Stimulated activated CD8-positive, alpha-beta memory T cell treated with anti-CD3 and anti-CD28 coated beads, Interleukin-4, amount 100 ng/mL, for 1 hour (primary cell): ENCODE measurements at places on chromosomes 5 and 9.

DNA sequence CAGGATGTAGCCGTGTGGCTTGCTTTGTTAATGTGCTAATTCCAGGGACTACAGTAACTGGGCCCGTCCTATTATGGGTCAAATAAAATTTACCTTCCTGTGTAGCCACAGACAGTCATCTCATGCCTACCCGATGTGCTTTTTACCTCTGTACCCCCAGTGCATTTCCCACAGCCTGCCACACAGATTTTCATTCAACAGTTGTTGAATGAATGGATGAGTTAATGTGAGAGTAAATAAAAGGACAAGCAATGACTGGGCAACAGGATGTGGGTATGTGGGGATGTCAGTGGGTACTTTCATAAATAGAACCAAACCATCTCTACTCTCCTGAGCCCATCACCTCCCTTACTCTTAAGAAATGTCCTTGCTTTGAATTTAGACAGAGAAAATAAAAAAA, 441.2 kb upstream of the ZNF462 start:
- DNase-seq, result no peak

GRCh38 chr9:129624947-129625346, 1.0 kb upstream of the NTMT1 start:
- DNase-seq, result no peak

DNA sequence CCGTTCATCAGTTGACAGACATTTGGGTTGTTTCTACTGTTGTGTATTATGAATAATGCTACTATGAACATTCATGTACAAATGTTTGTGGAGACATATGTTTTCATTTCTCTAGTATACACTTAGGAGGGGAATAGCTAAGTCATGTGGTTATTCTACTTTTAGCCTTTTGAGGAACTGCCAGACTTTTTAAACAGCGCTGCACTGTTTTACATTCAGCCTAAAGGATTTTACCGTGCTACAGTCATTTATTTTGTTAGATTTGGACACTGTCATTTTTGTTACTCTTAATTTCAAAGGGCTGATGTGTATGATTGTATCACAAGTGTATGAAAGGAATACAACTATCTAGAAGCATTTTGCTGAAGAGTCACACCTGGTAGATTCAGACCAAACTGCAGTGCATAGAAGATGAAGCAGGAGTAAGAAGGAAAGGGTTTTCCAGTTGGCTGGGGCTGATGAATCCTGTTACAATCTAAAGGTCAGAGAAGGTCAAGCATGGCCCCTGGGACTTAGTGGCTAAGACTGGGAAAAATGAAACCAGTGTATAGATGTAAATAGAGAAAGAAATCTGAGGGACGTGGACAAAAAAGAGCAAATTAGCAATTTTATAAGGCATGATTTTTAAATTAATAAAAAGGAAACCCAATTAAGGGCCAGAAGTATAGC, 509.7 kb downstream of the PSAT1 start:
- no peak for DNase-seq

DNA sequence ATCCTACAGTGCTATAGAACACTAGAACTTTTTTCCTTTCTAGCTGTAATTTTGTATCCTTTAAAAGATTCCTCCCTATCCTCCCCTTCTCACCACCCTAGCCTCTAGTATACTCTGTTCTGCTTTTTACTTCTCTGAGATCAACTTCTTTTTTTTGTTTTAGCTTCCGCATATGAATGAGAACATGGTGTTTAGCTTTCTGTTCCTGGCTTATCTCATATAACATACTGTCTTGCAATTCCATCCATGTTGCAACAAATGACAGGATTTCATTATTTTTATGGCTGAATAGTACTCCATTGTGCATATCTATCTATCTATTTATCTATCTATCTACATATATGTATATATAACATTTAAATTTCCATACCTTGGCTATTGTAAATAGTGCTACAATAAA, 126.0 kb upstream of the MAN2A1 start:
- DNase-seq, result no peak

DNA sequence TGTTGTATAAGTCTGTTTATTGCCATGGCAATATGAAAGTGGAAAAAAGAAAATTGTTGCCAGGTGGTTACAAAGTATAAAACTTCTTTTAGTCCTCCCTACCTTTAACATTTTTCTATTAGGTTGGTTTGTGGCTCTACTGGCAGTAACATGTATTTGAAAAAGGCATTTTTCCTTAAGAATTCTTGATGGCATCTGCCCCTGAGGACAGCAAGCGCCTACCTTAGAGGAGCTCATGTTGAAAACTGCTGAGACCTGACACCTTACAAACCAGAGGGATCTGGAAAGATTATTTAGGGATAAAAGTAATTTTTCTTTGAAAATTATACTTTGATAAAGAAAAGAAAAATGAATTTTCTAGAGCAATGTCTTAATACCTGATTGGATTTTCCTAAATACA, 208.1 kb downstream of the CAVIN4 start:
- DNase-seq, result no peak

GRCh38 chr9:111876179-111876578, 20.4 kb upstream of the UGCG start:
- no peak for DNase-seq

DNA sequence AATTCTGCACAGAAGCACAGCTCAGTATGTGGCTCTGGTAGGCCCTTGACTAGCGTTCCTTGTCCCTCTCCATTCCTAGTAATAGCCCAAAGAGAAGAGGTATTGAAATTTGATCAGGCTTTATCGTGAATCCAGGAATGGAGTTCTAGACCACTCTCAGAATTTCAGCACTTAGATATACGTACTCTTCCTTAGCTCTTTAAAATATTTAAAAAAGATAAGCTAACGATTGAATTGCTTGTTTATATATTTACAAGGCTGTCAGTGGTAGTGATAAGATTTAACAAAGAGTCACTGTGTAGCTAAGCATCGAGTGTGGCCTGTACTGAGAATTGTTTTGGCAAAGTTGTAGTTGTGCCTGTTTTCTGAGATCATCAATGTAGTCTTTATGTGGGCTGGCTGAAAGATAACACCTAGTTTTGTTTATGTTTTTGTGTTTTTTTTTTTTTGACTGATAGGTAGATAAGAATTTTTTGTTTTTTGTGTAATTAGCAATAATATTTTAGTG, 2.5 kb downstream of the KIAA1958 start:
- DNase-seq, result no peak

DNA sequence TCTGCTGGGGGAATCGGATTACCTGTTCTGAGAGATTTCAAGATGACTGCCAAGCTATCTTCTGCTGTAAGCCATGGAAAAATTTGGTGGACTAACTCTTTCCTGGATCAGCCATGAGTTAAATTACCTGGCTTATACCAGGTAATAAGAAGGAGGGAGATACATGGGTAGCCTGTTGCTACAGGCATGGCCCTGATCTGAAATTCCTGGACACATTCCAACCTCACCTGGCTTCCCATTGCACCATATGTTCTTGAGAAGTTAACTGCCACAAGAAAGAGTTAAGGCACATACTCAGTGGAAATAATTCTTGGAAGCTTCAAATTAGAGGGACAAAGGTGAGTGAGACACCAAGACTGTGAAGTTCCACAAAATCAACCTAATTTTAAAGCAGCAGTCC, 371.3 kb downstream of the ACTL7B start:
- no peak for DNase-seq

- DNase-seq, result no peak
These were observed 398.2 kb downstream of the NFIB start for GRCh38 chr9:13915591-13916301.

DNA sequence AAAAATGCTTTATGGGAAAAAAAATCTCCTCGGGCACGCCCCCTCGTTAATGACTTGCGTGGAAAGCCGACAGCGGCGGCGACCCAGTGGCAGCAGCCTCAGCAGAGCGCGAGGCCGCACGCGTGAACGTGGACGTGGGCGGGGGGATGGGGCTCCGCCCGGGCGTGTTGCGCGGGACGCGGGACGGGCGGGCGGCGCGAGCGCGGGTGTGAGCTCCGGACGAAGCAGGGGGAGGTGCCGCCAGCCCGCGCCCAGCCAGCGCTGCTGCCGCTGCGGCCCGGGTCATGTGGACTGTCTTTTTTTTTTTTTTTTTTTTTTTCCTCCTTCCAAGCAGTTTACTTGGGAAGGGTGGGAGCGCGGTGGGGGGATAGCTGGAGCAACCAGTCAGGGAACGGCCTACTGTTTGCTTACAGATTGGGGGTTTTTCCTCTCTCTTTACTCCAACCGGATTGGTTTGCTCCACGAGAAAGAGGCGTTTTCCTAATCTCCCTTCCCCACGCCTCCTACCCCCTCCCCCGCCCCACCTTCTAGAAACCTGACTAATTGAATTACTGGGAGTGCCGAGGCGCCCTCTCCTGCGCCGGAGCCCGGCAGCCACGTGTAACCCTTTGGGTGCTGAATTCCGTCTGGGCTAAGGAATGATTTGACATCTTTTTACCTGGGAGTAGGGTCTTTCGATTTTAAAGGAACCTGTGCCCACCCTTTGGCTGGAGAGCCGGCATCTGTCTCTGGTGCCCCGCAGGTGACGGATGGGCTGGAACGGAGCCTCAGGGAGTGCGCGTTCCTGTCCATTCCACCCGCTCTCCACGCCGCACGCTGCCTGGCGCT, 1.7 kb upstream of the EFNA5 start:
- no peak for DNase-seq

DNA sequence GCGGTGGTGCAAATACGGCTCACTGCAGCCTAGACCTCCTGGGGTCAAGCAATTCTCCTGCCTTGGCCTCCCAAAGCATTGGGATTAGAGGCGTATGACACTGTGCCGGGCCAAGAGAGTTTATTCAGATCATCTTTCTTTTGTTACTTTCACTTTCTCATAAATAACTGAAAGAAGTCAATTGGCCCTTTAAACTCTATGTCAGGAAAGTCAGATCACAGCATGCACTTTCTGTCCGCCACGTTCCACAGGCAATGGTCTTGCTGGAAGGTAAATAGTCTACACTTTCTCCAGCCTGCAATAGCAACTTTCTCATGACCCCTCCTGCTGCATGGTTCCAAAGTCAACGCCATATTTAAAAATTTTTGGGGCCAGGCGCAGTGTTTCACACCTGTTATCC, 6.5 kb upstream of the ARRDC1 start:
- no peak for DNase-seq

- DNase-seq, result no peak
These were observed 120.2 kb upstream of the PITX1 start for GRCh38 chr5:135154197-135154596.

- DNase-seq, result no peak
These were observed 17.5 kb downstream of the LMX1B start for GRCh38 chr9:126631254-126631653.
